ENCODE measurements at places on chromosomes 12 and 14.

- no peak for DNase-seq
Observed at GRCh38 chr14:80215756-80216581, 4.7 kb upstream of the DIO2 start.

- DNase-seq: no peak
Observed at GRCh38 chr14:97311411-97311810, 514.2 kb downstream of the VRK1 start.

DNA sequence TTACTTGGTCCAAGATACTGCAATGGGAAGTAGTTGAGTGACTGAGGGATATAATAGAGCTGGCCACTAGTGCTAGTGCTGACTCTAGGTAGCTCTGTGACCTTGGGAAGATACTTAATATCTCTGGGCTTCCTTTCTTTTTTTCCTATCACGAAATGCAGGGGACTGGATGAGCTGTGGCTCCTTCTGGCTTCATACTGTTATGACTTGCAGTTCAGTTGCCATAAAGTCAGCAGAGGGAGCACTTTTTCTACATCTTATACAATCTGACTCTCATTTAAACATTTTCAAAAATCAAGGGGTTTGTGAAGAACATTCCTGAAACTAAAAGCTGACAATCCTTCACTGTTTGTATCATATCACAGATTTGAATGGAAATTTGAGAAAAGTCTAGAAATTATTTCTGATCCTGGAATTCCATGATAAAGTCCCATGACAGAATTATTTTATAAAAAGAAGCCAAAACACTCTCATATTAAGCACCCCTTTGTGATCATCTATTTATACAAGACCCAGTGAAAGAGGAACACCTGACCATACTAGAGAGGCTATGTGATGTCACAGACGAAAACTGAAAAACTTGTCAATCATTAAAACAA, 5.3 kb downstream of the BHLHE41 start:
- DNase-seq: no peak

GRCh38 chr12:6607751-6608591, 792 bp upstream of the CHD4 start:
- no peak for DNase-seq

- DNase-seq: no peak
Observed at GRCh38 chr12:110531741-110532333, 29.7 kb downstream of the RAD9B start.

DNA sequence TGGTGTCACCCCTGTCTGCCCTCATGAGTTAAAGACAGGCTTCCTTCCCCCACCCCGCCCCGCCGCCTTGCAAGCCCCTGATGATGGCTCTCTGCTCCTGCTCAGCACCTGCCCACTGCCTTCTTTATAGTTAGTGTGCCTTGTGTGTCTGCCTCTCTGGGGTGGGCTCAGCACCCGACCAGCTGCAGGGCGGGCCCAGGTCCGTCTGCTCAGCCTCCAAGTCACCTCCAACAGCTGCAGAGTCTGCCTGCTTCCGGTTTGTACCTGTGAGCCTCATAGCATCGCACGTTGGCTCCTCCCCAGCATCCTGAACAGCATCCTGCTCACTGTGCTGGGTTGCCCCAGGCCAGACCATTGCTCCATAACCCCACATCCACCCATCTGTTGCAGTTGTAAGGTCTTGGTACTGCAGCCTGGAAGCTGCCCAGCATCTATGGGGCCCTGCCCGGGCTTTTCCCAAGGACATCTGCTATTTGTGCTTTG, 3.5 kb downstream of the TGFB3 start:
- DNase-seq: no peak

Measured in activated CD4-positive, CD25-positive, alpha-beta regulatory T cell (primary cell).